ENCODE measurements at places on chromosomes 12 and 14.

GRCh38 chr14:95290871-95291431 lies 28.8 kb downstream of the CLMN start:
- no peak for DNase-seq

- no peak for DNase-seq
These were observed 35.1 kb upstream of the BATF start for GRCh38 chr14:75487155-75487671.

DNA sequence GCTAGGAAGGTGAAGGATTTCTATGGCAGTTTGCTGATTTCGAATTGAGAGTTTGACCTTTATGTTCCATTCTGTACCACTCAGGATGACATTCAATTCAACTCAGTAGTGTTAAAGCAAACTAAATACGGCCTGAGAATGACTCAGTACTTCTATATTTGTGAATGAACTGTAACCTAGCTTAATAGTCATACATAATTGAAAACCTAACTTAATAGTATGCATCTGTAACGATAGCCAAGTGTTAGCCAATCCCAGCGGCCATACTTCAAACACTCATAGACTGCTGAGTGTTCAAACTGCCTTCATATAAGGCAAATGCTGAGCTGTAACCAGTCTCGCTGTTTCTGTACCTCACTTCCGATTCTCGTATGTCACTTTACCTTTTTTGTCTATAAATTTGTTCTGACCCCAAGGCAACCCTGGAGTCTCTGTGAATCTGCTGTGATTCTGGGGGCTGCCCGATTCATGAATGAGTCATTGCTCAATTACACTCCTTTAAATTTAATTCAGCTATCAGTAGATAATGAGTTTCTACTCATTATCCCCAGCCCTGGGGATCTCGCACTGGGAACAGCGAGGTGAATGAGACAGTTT lies 98.5 kb upstream of the SLC24A4 start:
- no peak for DNase-seq

- DNase-seq, result no peak
These were observed 57.4 kb downstream of the FBXO33 start for GRCh38 chr14:39374851-39375250.

- DNase-seq, result no peak
These were observed 54.7 kb downstream of the SUSD6 start for GRCh38 chr14:69666112-69666511.

DNA sequence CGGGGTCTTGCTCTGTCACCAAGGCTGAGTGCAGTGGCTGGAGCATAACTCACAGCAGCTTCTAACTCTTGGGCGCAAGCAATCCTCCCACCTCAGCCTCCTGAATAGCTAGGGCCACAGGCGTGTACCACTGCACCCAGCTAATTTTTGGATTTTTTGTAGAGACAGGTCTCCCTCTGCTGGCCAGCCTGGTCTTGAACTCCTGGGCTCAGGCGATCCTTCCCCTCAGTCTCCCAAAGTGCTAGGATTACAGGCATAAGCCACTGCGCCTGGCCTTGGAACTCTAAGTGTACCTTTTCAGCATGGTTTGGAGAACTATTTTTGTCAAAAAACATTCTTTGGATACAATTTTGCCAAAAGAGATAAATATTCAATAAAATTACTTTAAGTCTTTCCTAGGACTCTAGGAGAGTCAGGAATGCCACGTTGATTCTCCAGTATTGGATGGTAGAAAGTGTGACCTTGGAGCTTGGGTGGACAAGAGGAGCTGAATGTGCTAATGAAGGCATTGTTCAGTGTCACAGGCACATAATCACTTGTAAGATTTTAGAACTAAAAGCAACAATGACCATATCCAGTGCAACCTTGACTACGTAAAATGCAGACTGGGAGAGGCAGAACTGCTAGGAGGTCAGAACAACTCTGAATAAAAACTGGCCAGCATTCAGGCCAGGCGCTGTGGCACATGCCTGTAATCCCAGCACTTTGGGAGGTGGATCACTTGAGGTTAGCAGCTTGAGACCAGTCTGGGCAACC lies 2.8 kb downstream of the SRSF9 start:
- peak; percentile 29 for DNase-seq

All from SJSA1 (cell line).